ENCODE measurements at places on chromosomes 2 and 18. TPM values are rescaled to one million over a fixed set of nuclear protein-coding genes. Genes with fewer than 3 reads are reported as not detected.

- DNase-seq: no peak
These were observed 216.9 kb downstream of the MYO3B start for GRCh38 chr2:170394641-170395387.

DNA sequence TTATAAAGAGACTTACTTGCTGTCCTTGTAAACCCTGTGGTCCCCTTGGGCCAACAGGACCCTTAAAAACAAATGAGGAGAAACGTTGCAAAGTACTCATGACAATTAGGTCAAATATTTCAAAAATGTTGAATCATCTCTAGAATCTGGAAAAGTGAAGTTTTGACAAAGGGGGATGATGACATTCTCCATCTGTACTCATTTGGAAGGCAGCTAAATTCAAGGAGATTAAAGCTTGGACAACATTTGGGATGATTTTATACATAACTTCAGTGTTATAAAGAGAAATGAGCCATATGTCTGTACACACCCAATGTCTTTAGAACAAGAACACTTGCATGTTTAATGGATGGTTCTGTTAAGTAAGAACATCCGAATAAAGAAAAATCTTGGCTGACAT lies 92.9 kb downstream of the COL5A2 start:
- no peak for DNase-seq

GRCh38 chr18:56285387-56286065 lies 352.9 kb downstream of the TXNL1 start:
- no peak for DNase-seq

DNA sequence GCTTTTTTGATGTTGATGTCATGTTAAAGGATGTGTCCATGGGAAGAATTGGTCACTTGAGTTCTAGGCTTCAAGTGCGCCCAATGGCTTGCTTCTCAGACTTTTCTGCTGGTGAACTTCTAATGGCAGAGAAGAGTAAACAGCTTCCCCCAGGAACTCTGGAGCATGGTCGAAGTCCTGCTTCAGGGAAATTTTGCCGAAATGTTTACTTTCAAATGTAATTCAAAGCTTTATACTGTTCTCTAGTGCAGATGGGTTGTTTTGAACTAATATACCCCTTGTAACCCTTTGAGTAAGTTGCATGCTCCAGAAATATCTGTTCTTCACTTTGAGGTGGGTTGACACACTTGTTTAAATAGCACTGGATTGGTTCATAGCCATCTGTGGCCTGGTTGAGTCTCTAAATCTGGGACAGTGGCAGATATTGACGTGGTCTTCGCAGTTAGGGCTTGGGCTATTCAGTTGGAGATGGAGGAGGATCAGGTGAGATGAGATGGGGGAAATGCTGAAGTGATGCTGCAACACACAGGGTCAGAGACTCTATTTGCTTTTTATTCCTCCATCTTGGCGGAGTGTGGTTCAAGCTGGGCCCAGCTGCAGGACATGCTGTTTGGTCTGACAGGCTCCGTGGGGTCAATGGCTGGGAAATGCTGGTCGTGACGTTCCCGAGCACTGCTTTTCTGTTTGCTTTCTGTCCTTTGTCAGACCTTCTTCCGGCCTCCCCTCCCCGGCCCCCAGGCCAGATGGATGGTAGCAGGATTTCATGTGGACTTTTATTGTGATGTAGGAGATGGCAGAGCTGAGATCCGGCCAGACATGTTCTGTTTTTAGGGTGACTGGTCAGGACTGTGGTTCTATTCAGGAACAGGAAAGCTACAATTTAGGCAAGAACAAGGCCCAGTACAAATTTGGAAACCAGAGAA lies 35.9 kb downstream of the MYO1B start:
- no peak for DNase-seq

DNA sequence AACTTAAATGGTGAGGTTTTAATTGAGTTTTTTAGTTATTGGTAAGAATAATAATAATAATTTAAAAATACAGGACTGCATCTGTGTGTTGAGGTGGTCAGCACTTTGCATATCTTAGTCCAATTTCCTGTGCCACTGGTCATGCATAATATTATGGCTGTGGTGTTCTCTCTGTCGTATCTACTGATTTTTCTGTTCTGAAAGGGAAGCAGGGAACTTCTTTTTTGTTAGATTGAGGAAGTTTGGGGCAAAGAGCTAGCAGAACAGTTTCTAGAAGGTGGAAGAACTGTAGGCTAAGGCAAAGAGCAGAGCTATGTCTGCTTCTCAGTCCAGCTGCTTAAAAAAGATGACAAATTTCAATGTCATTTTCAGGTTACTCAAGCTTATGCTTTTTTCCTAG lies 74.3 kb downstream of the XRCC5 start:
- DNase-seq: no peak

The MAB21L4 gene
- total RNA-seq: 69.9 TPM

The MC4R gene
- not detected for total RNA-seq

The IL1RL1 gene
- not detected for total RNA-seq

The ADRA2B gene
- 0.12 TPM for total RNA-seq

The PLCD4 gene
- total RNA-seq: 0.26 TPM

The CYP27A1 gene
- total RNA-seq: 26.8 TPM

The TEX44 gene
- not detected for total RNA-seq

The SLC5A7 gene
- total RNA-seq: not detected

The AGBL5 gene
- 31.4 TPM for total RNA-seq

The FBXO15 gene
- total RNA-seq: 0.29 TPM

The MRO gene
- not detected for total RNA-seq

The CRYGB gene
- total RNA-seq: not detected

Measured in Caco-2 (cell line).